ENCODE measurements at places on chromosomes 6 and 20.

DNA sequence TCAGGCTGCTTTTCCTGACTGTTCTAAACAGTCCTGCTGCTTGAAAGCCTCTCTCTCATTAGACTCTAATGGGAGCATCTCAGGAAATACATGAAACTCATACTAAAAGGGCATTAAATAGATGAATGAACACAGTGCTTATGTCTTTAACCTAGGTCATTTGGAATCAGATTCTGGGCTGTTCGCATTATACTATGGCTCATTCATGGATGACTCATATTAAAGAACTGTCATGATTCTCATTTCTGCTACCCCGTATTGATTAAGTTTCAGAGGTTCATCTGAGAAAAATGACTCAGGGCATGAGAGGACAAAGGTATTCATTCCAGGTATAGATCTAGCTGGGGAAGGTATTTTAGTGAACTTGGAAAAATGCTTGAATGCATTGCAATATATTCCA lies 335.5 kb downstream of the GJA1 start:
- no peak for DNase-seq

- DNase-seq, result no peak
Observed at GRCh38 chr6:41638935-41639808, 904 bp downstream of the MDFI start.

- no peak for DNase-seq
Observed at GRCh38 chr6:12261502-12261901, 28.7 kb upstream of the EDN1 start.

DNA sequence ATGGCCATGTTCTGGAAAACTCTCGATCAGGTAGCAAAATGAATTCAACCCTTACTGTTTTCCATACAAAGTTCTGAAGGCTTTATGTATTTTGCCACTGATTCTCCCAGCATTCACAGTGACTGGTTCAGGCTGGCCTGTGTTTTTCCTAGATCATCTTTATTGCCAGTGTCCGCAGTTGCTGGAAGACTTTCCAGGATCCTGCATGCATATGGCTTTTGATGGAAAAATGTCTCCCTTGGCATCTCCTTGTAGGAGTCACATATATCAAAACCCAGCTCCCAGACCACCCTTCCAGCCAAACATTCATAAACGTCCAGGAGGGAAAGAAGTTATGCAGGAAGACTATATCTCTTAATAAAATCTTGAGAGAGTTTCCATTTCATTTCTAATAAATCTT lies 588.8 kb downstream of the MAFB start:
- no peak for DNase-seq

DNA sequence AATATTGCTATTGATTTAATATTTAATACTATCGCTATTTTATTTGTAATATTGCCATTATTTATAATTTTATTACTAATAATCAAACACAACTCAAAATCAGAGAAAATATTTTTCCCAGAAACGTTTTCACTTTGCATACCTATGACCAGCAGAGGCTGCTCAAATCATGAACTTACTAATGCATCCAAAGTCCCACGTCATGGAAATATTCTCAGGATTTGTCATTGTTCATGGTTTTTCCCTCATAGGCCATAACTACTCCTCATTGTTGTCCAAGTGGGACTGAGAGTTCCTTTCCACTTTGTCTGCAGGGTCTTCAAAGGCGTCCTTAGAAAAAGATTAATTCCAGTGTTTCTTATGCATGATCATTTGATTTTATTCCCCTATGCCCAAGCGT lies 344.8 kb downstream of the THBS2 start:
- no peak for DNase-seq

DNA sequence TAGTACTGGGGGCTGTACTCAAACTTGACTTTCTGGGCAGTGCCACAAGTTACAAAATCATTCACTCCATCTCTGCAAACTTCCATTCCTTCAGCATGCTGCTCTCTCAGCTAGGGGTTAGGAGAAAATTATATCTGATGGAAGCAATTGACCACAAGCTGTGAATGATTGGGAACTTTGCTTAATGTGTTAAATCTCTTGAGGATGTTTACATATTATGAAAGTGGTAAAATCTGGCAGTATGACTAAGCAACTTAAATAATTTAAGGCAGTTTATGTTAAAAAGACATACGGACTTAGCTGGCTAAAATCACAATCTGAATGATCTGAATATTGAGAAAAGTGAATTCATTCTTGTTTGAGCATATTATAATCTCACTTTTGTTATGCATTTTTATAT lies 415.0 kb downstream of the PHF3 start:
- no peak for DNase-seq

Measured in D341Med (cell line).